ENCODE measurements at places on chromosomes 11 and 22. TPM values are rescaled to one million over a fixed set of nuclear protein-coding genes. Genes with fewer than 3 reads are reported as not detected.

DNA sequence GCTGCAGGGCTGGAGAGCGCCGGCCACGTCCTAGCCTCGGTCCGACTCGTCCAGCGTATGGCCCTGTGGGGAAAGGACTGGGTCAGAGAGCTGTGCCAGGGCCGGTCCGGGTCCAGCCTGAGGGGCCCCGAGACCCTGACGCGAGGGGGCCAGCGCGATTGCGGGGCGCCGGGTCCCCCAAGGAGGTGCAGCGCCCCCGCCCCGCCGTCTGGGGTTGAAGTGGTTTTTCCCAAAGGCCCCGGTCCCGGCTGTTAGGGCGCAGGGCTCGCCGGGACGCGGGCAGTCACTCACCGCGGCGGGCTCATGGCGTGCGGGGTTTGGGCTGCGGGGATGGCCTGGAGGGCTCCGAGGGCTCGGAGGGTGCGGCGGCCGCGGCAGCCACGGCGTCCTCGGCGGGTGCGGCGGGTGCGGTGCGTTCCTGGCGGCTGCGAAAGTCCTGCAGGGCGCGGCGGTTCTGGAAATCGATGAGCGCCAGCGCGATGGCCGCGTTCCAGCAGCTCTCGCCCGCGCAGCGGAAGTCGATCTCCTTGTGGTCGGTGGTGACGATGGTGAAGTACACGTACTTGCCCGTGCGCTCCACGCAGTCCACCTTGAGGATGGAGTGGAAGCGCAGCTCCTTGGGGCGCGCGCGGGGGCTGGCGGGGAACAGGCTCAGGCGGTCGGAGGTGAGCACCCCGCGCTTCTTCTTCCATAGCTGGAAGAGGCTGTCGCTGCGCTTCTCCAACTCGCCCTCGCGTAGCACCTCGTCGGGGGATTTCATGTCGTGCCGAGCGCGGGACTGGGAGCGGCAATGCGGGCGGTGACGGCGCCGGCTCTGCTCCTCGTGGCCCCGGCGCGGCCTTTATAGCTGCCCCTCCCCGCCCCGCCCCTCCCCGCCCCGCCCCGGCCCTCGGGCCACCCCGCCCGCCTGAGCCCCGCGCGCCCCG is at the start of gene PHLDA2:
Gene PHLDA2, minus strand, starts transcription at position 816 of the 926 bp plus-strand sequence. Its CDS starts 56 bp downstream, at position 760.
- DNase-seq, result no peak

- no peak for DNase-seq
Observed at GRCh38 chr11:123384116-123384515, 46.0 kb upstream of the GRAMD1B start.

DNA sequence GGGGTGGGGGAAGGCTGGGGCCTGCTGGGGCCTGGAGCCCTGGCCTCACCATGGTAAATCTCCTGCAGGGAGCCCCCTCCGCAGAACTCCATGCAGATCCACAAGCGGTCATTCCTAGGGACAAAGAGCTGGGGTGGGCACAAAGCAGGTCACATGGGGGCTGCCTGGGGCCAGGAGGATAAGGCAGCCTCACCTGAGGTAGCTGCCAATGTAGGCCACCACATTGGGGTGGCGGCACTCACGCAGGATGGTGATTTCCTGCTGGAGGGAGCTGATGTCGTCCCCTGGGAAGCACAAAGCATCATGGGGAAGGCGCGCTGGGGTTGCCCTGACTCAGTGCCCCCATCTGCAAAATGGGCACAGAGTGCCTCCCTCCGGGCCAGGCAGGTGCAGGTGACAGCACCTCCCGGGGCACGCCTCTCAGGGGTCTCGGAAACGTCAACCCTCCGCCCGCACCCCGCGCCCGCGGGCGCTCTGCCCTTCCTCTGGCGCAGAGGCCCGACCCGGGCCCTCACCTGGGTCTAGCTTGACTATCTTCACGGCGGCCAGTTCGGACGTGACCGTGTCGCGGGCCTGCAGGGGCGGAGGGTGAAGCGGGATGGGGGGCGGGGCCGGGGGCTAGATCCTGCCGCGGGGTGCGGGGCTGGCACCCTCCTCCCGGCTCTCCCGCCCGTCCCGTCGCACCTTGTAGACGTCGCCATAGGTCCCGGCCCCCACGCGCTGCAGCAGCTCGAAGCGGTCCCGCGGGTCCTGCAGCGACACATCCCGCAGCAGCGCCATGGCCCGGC is 450 bp downstream of the MAP4K2 start:
- no peak for DNase-seq

DNA sequence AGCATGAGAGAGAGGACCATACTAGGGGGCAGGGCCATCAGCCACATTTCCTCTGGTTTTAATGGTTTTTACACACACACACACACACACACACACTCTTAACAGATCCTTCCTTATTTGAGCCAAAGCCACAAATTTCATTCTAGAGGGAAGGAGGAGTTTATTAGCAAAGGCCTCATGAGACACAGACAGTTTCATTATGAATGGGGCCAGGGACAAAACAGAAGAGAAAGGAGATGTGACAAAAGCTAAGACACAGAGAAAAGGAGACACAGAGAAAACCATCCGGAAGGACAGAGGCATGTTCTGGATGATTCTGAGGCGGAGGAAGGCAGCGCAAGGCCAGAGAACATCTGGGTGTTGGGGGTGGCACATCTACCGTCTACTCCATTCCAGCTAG is 32.2 kb upstream of the ARFGAP3 start:
- DNase-seq, result no peak

GRCh38 chr11:134535029-134536025 is 123.3 kb upstream of the B3GAT1 start:
- DNase-seq, result no peak

GRCh38 chr22:48976556-48977535 is 850.8 kb downstream of the BRD1 start:
- no peak for DNase-seq

DNA sequence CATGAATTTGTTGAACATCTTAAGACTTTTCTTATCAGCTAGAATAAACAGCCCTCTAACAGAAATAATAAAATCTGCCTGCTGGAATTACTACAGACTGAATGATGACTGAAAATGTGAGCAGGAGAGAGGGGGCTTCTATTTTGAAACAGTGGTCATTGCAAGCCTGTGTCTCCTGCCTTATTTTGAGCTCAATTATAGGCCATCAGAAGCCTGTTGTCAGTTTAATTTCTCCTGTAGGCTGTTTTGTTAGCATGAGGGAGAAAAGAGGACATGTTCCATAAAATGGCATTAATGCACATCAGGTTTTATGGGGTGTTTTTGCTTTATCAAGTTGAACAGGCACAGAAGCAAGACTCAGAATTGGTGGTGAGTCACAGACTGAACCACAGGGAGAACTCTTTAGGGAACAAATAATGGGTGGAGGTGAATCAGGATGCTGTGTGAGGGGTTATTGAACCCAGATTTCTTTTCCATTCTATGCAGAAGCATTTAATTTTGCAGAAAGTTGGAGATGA is 129.1 kb downstream of the PARVA start:
- peak; percentile 59 for DNase-seq

GRCh38 chr11:57240757-57241156 is 3.7 kb upstream of the APLNR start:
- DNase-seq, result no peak

- no peak for DNase-seq
Observed at GRCh38 chr22:43325176-43325575, 18.0 kb downstream of the SCUBE1 start.

DNA sequence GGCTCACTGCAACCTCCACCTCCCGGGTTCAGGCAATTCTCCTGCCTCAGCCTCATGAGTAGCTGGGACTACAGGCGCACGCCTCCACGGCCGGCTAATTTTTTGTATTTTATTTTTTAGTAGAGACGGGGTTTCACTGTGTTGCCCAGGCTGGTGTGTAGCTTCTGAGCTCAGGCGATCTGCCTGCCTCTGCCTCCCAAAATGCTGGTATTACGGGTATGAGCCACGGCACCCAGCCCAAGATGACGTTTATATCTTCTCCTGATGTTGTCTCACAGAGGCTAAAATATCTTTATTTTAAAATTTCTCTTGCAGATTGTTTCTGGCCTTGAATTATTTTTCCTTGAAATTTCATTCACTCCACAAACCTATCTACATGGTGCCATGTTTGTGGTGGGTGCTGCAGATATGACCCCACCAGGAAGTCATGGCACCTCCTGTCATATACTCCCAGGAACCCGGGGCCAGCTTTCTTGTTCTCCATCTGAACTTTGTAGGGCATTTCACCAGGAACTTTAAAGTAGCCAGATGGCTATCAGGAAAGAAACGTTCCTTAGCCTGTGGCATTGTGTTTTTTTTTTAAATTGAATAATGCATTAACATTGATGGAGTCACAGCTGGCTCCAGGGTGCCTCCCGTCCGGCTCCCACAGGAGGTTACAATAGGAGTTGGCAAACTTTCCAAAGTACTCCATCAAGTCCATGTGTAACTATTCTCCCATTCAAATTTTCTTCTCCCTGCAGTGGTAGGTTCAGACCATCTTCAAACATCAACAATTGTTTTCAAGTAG is 42.0 kb upstream of the LIPT2 start:
- DNase-seq, result no peak

- DNase-seq, result no peak
Observed at GRCh38 chr11:128201801-128202200, 385.6 kb downstream of the ETS1 start.

- no peak for DNase-seq
Observed at GRCh38 chr11:65066805-65067291, 8.5 kb upstream of the NAALADL1 start.

DNA sequence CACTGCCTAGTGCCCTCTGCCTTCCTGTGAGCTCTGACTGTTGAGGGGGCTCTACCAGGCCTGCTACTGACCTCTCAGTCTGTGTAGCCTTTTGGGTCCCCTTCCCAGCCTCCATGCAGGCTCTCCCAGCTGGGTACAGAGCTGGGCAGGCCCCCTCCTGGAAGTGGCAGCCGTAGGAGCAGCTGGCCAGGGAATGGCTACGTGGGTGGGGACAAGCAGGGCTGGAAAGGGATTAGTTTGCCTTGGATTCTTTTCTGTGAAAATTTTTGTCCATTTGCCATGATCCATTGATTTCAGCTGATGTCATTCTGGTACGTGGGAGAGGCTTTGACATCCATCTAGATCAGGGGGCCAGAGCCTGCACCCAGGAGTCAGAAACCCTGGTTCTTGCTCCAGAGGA is 23.9 kb upstream of the NECTIN1 start:
- no peak for DNase-seq

DNA sequence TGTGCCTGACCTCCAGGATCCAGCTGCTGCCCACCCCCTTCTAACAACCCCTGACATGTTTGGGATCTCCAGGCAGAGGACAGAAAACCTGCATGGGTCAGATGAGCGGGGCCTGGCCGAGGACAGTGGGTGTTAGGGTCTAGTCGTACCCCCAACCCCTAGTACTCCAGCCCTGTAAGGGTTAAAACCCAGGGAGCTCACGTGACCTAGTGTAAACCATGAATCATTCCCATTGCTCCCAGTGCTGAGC is 89.1 kb upstream of the CRYBB3 start:
- no peak for DNase-seq

- peak; percentile 81 for DNase-seq
Observed at GRCh38 chr11:112881461-112881860, 79.8 kb upstream of the NCAM1 start.

DNA sequence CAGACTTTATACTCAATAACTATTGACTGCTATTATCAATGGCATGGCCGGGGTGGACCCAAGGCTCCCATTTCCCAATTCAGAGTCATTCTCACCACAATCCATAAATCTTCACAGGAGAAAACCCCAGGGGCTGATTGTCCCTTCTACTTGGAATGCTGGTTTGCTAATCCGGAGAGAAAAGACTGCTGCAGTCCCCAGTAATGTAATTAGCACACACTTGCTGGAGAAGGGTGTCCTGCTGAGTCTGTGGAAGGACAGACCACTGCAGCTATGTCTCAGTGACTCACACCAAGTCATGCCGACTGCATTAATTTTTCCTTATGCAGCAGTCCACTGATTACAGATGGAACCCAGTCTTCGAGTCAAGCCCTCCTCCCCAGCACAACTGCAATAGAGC is 5.9 kb upstream of the ETS1 start:
- no peak for DNase-seq

DNA sequence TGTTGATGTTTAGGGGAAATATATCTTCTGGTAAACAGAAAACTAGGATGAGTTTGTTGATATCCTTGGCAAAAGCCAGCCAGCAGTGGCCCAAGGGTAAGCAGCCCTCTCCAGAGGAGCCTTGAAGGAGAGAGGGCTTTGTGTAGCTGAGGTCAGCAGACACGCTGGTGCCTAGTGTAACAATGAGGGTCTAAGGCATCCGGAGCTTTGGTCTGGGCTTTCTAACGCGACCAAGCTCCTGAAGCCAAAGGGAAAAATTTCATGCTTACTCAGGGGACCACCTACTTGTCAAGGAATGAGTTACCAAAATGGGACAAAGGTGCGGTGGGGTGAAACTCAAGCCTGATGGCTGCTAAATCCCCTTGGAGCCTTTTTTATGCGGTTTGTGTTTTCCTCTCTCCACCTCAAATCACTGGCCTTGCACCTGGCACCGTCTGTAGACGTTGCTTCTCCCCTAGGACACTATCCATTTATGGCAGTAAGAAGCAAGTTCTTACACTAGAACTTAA is 134.9 kb downstream of the DBX1 start:
- no peak for DNase-seq

Gene AGBL2
- total RNA-seq, result 3.5 TPM

Gene MS4A12
- not detected for total RNA-seq

Gene RASGRP2
- 7.6 TPM for total RNA-seq

Gene KCNJ4
- total RNA-seq, result not detected
